HTR-8/SVneo (cell line): ENCODE measurements at places on chromosomes 11 and 22.
A peak's percentile ranks its signal among the peaks of the same experiment; 100 is the strongest.

DNA sequence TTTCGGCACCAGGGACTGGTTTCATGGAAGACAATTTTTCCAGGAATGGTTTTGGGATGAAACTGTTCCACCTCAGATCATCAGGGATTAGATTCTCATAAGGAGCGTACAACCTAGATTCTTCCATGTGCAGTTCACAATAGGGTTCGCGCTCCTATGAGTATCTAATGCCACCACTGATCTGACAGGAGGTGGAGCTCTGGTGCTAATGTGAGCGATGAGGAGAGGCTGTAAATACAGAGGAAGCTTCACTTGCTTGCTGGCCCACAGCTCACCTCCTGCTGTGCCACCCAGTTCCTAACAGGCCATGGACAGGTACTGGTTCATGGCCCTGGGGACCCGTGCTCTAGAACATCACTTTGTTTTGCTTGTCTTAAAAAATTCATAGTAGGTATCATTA is 41.8 kb upstream of the AMPD3 start:
- no peak for DNase-seq

DNA sequence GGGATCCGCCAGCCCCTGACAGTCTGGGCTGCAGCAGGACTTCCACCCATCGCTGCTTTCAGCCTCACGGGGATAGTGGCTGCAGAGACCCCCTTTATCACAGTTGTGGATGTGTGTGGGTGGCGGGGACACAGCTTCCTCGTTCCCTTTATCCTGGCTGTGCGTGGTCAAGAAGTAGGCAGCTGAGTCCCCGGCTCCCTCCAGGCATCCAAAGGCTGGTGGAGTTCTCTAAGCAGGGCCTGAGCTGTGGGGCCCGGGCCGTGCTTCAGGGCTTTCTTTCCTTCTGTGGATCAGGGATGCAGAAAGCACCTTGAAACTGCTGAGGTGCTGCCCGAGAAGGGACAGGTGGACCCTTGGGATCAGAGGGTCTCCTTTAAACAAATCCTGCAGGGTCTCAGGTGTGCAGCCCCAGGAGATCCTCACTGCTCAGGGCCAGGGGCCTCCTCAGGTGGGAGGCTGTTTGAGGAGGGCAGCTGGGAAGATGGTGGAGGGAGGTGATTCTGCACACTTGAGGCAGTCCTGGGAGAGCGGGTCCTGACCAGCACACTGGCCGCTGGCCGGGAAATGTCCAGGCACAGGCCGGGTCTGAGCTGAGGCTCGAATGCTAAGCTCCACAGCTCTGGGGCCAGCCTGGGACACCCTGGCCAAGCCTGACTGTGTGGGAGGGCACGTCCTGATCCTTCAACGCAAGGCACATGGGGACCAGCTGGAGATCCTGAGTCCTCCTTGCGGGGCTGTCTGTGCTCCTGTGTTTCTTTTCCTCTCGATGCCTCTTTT is 1024.3 kb downstream of the BRD1 start:
- DNase-seq, result no peak

- no peak for DNase-seq
Measured at GRCh38 chr11:3684129-3684818, 13.1 kb upstream of the CHRNA10 start.

- no peak for DNase-seq
Measured at GRCh38 chr11:35586222-35586621, 32.0 kb upstream of the FJX1 start.

DNA sequence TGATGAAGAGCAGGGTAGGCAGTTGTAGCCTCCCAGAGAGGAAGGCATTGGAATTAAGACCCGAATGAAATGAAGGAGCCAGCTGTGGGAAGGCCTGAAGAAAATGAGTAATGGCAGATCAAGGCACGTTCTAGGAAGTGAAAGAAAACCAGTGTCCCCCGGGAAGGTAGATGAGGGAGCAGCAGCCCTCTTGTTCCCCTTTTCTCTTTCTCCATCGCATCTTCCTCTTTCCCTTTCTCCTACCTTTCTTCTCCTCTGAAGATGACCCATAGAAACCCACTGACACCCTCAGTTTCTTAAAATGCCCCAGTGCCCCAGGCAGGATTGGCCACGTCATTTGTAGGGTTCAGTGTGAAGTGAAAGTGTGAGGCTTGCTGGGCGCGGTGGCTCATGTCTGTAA is 172.6 kb upstream of the SEZ6L start:
- DNase-seq, result no peak

DNA sequence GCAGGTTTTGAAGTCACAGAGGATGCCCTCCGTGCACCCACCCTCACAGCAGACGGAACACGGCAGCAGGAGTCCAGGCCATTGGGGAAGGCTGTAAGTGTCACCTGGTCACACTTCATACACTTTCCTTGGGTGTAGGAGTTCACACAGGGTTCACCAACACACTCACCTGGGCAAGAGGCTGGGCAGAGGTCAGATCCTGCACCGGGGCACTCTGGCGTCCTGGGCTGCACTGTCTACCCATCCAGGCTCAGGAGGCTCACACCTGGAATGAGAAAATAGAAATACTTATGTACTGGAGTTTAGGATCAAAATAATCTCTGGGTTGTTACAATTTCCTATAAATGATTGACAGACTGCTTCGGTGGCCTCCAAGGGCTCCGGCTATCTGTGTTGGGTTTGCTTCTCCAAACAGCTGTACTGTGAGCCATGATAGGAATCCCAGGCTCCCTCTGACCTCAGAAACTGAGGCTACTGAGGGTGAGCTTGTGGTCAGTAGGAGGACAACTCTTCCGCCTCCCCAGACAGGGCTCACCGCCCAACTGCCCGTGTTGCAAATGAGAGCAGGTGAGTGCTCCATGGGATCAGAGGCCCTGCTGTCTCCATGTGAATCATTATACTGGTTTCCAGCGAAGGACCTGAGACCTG is 20.1 kb upstream of the CARS1 start:
- DNase-seq, result no peak

DNA sequence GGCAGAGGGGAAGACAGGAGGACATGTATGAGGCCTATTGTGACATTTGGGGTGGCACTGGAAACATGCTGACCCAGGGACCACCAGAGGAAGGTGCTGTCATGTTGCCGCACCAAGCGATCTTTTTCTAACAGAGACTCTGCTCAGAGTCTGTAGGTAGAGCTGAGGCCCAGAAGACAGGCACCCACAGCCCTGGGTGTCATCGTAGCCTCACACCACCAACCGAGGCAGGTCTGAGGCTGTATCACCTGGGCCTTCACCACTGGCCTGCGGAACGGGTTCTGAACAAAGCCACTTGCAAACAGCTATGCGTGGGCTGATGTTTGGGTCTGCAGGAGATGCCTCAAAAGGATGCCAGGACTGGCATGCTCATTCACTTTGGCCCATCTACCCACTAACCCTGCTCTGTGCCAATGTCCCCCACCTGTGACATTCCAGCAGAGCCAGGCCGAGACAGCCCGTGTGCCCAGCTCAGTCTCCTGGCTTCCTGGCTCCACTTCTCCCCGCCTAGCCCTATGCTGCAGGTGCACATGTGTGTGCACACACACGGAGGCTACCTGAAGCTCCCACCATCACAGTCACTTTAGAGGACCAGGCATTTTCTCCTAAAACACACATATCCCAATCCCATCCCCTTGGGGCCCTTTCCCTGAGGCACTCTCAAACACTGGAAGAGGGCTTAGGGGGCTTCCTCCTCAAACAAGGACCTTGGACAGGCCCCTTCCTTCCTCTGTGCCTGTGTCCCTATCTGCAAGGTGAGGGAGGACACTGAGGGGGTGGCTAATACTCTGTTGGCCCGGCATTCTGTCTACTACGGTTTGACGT is 3.6 kb downstream of the TRIM29 start:
- DNase-seq, result no peak

- no peak for DNase-seq
Measured at GRCh38 chr22:25363474-25363873, 144.0 kb downstream of the CRYBB2 start.

- no peak for DNase-seq
Measured at GRCh38 chr22:32684822-32685187, 116.7 kb upstream of the TIMP3 start.

DNA sequence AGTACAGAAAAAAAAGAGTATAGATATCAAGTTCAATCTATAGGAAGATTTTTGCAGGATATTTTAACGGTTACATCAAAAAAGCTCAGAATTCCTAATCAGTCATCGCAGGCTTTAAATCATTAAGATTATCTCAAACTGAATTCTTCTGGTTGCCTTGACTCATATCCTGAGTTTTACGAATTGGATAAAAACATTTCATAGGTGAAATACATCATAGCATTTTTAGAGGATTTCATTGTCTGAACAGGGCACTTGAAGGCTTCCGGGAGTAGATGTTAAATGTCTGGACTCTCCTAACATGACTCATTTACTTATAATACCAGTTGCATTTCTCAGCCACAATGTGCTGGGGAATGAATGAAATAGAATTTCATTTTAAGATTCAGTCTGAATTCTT is 2216.6 kb upstream of the RAG2 start:
- peak; percentile 49 for DNase-seq

- no peak for DNase-seq
Measured at GRCh38 chr11:1553808-1554594, 18.1 kb downstream of the DUSP8 start.

GRCh38 chr11:104183593-104183992 is 19.6 kb upstream of the PDGFD start:
- DNase-seq, result no peak

DNA sequence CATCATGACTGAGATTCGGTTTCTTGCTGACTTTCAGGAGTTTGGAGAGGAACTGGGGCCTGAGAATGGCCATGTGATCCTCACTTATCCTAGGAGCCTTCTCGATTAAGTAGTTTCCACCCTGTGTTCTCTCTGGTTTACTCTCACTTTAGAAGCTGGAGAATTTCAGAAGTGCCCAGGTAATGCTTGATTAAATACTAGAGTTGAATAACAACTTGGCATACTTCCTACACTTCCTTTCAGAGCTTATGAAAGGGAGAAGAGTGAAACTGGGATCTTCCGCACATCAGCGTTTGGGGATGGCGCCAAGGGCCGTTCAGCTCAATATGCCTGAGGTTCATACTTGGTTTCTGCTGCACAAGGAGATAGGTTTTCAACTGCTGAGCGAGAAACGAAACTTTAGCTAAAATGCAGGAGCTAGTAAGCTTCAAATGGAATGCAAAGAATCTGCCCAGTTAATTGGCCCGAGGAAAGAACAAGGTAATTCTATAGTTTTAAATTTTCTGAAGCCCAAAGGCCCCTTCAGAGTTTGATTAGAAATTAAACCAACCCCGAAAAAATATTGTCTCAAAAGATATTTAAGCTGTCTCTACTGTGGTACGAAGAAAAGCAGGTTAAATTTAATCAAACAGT is 823 bp upstream of the MUC15 start:
- DNase-seq, result no peak

DNA sequence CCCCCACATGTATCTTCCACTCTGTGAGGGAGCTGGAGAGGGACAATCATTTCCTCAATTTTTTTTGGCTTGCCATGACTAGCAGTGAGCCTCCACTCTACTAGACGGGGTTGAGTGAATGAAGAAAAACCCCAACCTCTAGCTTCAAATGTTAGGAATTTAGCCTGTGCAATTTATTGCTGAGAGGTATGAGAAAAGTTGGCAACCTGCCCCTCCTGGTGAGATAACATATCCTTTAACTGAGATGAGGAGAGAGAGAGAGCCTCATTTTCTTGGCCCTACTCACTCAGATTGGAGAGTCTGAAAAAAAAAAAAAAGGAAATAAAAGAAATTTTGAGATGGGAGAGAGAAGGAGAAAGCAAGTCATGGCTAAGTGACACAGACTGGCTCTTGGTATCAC is 218.2 kb upstream of the CARD18 start:
- no peak for DNase-seq

DNA sequence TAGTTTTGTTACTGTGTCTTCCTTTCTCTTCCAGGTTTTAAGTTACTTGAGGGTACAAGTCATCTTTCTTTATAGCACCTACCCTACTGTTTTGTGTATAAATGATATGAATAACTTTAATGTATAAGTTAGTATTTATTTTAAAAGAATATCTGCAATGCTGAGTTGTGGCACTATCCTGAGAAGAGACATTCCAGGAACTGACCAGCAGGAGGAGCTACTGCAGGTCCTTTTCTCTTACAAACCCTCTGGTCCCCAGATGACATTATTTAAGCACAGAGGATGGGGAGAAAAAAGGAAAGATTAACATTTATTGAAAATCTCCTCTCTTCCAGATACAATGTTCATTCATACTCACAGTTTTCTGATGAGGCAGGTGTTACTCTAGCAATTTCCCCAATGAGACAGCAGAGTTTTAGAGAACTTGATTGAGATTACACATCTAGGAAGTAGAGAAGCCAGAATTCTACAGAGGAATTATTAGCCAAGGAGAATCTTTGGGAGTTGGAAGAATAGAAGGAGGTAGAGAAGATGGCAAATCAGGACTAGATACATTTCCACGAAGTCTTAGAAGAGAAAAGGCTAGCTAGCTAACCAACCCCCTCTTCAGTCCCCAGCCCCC is 541.2 kb upstream of the API5 start:
- DNase-seq, result no peak

- DNase-seq, result no peak
Measured at GRCh38 chr22:38255697-38256096, 17.1 kb downstream of the TMEM184B start.

DNA sequence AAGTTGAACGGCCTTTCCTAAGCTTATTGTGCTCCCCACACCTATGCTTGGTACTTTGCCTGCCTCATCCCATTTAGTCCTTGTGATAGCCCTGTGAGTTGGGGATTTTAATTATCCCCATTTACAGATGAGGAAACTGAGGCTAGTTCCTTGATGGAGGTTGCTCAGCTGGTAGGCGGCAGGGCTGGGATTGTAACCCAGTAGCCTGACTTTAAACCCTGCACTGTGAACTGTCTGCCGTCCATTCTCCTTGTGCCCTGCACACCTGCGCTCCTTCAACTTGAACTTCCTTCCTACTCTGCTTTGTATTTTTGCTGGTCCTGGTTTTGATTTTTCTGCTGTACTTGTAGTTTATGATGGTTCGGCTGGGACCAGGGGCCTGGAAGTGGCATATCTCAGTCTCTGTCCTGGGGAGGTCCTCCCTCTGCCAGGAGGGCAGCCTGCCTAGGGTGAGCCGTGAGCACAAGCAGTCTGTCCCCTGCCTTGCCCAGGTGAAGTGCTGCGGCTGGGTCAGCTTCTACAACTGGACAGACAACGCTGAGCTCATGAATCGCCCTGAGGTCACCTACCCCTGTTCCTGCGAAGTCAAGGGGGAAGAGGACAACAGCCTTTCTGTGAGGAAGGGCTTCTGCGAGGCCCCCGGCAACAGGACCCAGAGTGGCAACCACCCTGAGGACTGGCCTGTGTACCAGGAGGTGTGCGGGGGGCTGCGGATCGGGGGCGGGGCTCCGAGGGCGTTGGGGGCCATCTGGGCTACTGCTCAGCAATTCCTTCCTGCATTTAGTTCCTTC is 52.4 kb downstream of the CD82 start:
- DNase-seq, result no peak

DNA sequence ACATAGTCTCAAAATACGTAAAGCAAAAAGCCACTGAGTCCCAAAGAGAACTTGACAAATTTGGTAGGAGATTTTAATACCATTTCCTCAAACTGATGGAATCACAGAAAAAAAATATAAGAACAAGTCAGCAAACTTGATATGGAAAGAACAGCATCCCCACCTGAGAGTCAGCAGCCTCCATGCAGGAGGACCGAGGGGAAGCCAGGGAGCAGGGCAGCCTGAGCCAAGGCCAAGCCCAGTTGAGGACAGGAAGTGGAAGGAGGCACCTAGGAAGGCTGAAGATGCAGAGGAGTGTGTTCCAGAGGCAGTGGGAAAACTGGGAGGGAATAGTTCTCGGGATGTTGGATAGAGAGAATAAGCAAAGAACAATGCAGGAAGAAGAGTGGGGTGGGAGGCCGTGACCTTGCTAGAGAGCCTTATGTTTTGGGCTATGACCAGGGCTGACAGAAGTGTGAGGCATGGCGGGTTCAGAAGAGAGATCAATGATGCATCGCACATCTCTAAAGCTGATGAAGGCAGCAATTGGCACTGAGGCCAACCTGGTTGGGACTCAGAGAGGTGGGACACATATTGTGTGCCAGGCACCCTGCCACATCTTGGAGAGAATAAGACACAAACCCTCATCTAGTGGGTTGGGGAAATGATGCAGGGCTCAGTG is 15.4 kb downstream of the APOA4 start:
- DNase-seq, result no peak
